ENCODE measurements at places on chromosomes 7 and 10. TPM values are rescaled to one million over a fixed set of nuclear protein-coding genes. Genes with fewer than 3 reads are reported as not detected.

Gene THSD7A
- total RNA-seq = not detected

Gene PAPOLB
- total RNA-seq = not detected

Gene CTBP2
- total RNA-seq = 0.21 TPM

Gene RET
- 0.19 TPM for total RNA-seq

Gene SPDYE2
- not detected for total RNA-seq

Gene TCAF2
- total RNA-seq = 50.6 TPM

- no peak for DNase-seq
These were observed 643.1 kb downstream of the PARD3 start for GRCh38 chr10:34171957-34172527.

DNA sequence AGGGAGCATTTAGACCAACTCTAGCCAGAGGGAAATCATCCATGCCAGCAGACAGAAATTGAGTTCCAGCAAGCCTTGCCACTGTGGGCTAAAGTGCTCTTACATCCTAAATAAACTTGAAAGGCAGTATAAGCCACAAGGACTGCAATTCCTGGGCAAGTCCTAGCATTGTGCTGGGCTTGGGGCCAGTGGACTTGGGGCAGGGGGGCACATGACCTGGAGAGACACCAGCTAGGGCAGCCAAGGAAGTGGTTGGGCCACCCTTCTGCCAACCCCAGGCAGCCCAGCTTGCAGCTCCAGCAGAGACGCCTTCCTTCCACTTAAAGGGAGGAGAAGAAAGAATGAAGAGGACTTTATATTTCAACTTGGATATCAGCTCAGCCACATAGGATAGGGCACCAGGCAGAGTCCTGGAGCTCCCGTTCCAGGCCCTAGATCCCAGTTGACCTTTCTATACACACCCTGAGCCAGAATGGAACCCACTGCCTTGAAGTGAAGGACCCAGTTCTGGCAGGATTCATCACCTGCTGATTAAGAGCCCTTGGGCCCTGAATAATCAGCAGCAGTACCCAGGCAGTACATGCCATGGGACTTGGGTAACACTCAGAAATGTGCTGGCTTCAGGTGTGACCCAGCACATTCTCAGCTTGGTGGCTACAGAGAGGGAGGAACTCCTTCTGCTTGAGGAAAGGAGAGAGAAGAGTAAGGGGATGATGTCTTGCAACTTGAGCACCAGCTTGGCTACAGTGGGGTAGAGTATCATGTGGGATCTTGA lies 153.0 kb downstream of the GNAI1 start:
- DNase-seq = no peak

DNA sequence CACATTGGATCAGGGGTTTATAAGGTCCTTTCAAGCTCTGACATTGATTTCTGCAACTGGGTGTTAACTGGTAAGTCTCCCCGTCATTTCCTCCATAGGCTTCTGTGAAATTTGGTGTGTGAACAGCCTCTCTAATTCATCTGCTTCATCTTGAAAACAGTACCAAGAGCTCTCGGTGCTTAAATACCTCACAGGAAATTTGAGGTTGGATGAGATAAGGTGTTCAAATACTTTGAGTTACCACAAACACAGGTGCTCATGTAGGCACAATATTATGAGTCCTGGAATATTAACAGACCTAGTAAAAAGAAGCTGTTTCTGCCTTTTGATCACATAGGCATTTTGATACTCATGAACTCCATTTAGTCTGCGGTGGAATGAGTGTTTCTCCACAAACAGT lies 85.2 kb downstream of the RTKN2 start:
- DNase-seq = peak; percentile 53

- DNase-seq = no peak
These were observed 59.3 kb downstream of the CYP2C9 start for GRCh38 chr10:94997741-94998174.

DNA sequence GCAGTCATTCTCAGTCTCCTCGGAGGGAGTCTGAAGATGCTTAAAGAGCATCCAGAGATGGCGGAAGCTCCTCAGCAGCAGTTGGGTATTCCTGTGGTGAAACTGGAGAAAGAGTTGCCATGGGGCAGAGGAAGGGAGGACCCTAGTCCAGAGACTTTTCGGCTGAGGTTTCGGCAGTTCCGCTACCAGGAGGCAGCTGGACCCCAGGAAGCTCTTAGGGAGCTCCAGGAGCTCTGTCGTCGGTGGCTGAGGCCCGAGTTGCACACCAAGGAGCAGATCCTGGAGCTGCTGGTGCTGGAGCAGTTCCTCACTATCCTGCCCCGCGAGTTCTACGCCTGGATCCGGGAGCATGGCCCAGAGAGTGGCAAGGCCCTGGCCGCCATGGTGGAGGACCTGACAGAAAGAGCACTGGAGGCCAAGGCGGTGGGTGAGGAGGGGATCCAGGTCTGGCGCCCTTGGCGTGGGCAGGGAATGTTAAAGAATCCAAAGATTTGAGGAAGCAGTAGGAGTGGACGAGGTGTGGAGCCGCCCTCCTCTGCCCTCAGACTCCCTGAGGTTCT lies 2.9 kb downstream of the ZSCAN25 start:
- DNase-seq = no peak

GRCh38 chr10:129959544-129960480 lies 4.3 kb downstream of the EBF3 start:
- DNase-seq = no peak

GRCh38 chr7:20299647-20300312 lies 30.9 kb upstream of the ITGB8 start:
- no peak for DNase-seq

- DNase-seq = no peak
These were observed 206.5 kb upstream of the PRKCQ start for GRCh38 chr10:6786579-6787031.

DNA sequence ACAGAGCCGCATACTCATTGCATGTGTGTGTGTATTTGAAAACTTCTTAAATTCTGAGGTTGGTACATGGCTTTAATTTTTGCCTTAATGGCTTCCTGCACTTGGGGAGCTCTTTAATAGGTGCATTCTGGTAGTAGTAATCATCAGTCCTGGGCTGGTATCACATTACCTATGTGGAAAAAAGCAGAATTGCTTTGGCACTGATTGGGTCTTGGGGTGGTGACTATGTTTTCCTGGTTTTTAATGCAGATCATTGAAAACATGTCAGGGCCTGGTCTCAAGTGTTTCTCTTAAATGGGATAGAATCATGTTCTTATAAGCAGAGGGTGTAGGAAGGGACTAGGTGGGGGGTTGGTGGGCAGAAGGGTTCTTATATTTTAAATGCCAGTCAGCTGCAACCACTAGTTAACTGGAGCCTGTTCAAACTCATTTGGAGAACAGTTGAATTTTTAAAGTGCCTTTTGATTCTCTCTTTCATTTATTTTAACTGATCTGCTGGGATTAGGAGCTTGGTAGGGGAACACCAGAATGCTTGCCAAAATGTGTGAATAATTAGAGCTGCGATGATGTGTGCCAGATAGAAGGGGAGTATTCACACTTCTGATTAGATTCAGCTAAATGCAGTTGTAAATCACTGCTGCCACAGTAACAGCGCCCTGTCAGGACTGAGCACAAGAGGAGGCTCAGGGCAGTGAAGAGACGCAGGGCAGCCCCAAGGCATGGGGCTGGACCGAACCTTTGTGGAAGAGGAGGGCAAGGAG lies 633.5 kb upstream of the GALNT17 start:
- no peak for DNase-seq

GRCh38 chr7:149409895-149410294 lies 51.0 kb downstream of the ZNF777 start:
- no peak for DNase-seq
